ENCODE measurements at places on chromosomes 5 and 9. TPM values are rescaled to one million over a fixed set of nuclear protein-coding genes. Genes with fewer than 3 reads are reported as not detected.

Gene SPATA6L
- total RNA-seq, result 3.6 TPM

Gene C9orf50
- not detected for total RNA-seq

Gene FYB1
- total RNA-seq, result 0.11 TPM

Gene HK3
- total RNA-seq, result 0.14 TPM

GRCh38 chr5:88967633-88968585 is 84.9 kb upstream of the MEF2C start:
- no peak for DNase-seq

DNA sequence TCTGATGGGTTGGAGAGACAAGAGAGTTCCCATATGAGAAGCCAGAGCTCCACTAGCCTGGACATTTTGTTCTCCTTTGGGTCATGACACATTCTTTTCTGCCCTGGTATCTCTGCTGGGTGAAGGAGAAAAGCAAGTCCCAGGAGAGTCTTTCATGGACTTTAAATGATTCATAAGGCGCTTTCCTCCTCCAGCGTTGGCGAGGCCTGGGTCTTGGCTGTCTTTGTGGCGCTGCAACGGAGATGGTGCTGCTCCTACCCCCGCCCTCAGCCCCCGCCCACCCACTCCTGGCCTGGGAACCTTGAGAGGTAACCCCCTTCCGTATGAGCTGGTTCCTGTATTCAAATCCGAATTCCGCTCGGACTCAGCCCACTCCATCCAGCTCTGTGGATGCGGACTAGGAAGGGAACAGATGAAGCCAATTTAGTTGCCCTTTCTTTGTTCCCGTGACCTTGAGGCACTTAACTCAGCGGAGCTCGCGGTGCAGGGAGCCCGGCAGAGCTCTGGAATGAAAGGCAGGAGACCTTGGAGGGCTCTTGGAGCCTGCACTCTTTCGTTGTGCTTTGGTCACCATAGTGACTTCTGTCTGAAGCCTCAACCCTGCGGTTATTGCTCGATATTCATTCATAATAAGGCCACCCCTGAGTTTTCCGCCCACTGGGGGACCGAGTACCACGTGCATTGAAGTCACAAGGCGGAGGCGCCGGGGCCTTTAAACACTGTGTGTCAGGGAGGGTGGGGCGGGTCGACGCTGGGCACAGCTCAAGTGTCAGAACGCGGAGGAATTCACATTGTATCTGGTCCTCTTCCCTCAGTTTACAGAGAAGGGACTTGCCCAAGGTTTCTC is 14.0 kb upstream of the PWWP2A start:
- peak; percentile 65 for DNase-seq

DNA sequence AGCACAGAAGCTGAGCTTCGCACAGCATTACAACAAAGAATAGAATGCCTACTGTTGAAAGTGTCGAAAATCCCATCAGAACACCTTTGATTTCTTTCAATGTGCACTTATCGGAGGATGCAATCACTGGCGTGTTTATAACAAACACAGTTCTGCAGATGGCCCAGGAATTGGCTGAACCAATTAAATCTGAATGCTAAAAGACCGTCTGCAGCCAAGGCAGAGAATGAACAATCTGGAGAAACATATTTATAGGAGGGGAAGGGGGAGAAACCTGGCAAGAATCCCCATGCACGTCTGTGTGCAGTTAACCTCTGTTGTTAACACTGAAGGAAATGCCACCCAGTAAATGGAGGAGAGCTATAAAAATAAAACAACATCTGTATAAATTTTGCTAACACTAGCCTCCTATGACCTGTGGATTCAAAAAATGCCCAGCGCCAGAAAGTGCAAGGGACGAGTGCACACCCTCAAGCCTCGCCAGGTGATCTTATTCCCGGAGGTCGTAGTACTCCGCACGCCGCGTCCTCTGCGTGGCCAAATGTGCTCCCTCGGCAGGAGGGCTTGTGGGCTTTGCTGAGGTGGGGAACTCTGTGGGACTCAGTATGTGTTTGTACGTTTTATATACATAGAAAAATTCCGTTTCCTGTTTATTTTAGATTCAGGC is 56.8 kb downstream of the PTCH1 start:
- no peak for DNase-seq

GRCh38 chr9:116152390-116152789 is 1.2 kb upstream of the PAPPA start:
- no peak for DNase-seq

GRCh38 chr9:83698976-83699585 is 8.7 kb downstream of the UBQLN1 start:
- peak; percentile 7 for DNase-seq

DNA sequence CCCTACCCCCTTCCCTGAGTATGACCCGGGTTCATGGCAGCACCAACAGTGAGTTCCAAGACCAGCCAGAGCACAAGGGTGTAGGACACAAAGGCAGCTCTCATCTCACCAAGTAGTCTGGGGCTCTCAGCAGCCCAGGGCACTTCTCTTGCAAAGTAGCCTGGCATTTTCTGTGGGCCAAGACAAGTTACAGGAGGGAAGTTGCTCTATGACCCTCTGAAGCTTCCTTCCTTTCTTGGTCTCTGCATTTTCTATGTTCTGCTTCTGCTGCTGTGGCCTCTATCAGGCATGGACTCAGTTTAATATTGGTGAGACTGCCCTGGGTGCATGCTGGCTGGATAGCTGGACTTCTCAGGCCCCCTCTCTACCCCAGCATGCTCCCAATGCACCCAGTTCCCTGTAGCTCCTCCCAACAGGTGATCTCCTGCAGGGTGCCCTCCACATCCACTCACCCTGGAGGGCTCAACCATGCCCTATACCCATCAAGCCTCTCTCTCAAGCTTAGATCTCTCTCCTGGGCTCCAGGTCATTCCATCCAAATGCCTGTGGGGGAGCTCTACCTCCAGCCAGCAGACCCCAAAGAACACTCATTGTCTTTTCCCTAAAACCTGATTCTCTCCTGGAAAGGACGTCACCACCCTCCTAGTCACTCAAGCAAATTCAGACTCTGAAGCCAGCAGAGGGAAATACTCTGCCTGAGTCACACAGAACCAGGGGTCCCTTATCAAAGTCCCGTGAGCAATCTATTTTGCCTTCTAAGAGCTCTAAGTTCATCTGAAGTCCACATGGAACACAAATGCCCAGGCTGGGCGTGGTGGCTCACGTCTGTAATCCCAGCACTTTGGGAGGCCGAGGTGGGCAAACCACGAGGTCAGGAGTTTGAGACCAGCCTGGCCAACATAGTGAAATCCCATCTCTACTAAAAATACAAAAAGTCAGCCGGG is 13.8 kb downstream of the TBC1D2 start:
- no peak for DNase-seq

DNA sequence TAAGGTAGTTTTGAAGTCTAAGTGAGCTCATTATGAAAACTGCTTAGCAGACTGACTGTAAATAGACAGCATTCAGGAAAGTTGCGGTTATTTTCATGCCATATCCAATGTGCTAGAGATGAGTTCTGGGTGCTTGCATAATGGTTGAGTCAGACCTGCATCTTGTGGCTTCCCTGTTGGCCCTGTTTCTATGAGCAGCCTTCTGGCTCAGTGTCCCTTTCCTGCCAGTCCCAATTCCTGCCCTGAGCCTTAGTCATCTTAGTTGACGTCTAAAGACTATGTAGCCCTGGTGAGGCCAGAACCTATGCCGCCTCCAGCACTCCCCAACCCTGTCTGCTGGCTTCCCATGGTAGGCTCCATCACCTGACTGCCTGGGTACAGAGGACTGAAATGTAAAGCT is 76.3 kb upstream of the TNFSF8 start:
- peak; percentile 98 for DNase-seq

DNA sequence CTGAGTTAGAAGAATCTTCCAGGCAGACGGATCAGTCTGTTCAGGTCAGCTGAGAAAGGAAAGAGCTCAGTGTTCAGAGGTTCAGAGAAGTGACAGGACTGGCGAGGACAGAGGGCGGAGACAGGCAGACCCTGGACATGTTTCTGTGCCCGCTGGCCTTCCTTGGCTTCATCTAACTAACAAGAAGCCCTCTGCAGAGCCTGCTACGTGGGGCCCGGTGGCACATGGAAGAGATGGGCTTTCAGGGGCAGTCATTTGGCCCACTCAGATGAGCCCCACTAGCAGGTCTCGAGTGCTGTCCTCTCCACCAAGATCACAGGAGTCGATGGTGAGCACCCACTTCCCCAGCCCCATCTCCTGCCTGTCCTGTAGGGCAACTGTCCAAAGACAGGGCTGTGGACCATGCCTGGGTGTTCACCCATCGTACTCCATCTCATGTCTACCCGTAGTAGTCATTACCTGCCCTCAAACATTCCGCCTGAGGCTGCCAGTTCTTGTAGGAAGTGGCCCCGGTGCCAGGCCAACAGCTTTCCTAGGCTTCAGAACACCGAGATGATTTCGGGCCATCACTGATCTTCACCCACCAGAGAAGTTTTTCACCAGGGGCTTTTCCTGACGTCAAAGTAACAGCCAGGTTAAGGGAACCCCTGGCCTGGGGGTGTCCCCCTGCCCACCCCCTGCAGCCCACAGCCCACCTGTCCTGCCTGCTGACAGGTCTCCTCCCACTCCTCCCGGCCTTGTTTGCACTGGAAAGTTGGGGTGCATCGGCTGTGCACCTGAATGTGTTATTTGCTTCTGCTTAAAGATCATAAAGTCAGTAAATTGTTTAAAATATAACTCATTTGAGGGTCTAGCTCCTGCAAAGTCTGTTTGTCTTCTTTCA is 14.0 kb downstream of the IRX2 start:
- DNase-seq, result no peak

DNA sequence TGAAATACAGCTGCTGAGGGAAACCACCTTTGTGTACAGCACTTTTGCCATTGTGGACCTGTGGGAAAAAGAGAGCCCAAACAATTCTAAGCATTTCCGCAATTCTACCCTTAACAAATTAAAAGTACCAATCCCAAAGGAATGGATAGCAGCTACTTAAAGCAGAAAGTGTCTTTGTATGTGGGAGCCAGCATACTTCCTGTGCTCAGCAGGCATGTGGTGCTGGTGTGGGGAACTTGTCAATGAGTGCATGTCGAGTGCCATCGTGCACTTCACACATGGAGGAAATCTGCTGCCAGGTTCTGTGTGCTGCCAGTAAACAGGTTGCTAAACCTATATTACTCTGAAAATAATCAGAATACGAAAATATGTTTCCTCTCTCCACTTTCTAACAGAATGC is 399.0 kb downstream of the LRRC70 start:
- DNase-seq, result no peak

- no peak for DNase-seq
These were observed 260.6 kb upstream of the ANKRD55 start for GRCh38 chr5:56493766-56494165.

- no peak for DNase-seq
These were observed 14.2 kb downstream of the IL4 start for GRCh38 chr5:132687995-132688394.

DNA sequence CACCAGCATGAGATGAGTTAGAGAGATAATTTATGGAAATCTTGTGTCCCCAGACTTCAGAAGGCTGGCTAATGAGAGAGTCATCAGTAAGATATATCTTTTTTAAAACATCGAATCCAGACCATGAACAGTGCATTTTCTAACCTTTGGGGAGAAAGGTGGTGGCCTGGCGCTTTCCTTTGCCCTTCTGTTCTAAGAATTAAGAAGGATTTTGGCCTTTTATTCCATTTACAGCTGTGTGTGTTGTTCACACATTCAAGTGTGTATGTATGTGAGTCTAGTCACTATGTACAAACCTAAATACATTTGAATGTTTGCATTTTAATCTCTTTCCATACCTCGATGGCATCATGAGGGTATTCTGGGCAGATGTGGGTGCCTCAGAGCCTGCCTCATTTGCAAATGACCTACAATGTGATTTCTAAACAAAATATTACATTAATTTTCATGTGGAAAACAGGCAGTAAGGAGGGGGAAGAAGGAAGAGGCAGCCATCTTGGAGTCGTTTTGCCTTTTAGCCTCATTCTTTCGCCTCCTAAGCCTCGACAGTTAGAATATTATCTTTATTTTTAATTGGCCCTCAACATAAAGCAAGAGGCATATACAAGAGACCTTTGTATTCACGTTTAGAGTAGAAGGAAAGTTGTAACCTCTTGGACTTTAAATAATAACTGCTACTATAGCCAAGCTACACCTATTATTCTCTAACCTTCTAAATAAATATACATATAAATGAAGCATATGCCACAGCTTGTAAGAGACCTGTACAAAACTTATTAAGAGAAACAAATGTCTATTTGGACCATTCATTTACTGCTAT is 125.3 kb upstream of the TMEM161B start:
- no peak for DNase-seq

- DNase-seq, result no peak
These were observed 20.7 kb upstream of the EBF1 start for GRCh38 chr5:159120446-159120845.

DNA sequence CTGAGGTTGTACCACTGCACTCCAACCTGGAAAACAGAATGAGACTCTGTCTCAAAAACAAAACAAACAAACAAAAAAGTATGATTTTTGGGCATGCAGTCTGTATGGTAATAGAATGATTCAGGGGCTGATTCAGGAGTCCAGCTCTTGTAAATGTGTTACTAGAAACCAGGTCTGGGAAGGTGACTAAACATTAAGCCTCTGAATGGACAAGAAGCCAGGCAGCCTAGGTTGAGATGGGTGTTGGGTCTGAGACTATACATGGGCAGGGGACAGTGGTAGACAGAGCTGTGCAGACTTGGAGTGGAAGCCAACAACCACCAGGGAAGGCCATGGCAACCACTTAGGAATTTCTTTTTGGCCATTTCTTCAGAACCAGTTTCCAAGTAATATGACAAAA is 64.9 kb upstream of the TLE1 start:
- peak; percentile 21 for DNase-seq

- no peak for DNase-seq
These were observed 44.4 kb downstream of the AK8 start for GRCh38 chr9:132833550-132834121.

- DNase-seq, result peak; percentile 61
These were observed 22.7 kb upstream of the LECT2 start for GRCh38 chr5:135977375-135977928.
